ENCODE measurements at places on chromosomes 13 and 19.

GRCh38 chr13:47846886-47847285 lies 154.2 kb downstream of the SUCLA2 start:
- DNase-seq = no peak

DNA sequence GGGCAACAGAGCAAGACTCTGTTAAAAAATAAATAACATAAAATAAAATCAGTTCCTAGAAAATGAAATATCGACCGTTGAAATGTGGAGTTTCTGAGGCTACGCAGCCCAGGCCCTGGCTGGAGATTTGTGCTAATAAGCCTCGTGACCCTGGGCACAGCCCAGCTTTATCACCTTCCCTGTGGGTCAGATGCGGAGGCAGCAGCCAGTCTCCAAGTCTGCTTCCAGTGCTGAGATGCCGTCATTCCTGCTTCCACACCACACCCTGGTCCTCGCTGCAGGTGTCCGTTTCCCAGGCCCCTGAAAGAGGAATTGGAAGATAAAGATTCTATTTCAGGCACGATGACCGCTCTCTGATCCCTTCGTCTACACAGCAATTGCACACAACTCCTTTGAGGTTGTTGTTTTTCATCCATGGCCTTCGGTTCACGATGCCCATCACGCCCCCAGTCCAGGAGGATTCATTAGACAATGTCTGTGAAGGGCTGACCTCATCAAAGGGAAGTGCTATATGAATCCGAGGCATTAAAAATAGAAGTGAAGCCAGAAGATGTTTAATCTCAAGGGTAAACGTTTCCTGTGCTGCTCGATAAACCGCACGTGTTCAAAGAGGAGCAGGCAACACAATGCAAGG lies 48.3 kb upstream of the ATP11A start:
- no peak for DNase-seq

GRCh38 chr13:28613562-28613961 lies 45.4 kb upstream of the POMP start:
- DNase-seq = no peak

GRCh38 chr13:112171570-112171965 lies 104.6 kb downstream of the SOX1 start:
- no peak for DNase-seq
